ENCODE measurements at places on chromosomes 2 and 18.

GRCh38 chr2:45103351-45104345, 94.4 kb upstream of the SIX2 start:
- DNase-seq: no peak

DNA sequence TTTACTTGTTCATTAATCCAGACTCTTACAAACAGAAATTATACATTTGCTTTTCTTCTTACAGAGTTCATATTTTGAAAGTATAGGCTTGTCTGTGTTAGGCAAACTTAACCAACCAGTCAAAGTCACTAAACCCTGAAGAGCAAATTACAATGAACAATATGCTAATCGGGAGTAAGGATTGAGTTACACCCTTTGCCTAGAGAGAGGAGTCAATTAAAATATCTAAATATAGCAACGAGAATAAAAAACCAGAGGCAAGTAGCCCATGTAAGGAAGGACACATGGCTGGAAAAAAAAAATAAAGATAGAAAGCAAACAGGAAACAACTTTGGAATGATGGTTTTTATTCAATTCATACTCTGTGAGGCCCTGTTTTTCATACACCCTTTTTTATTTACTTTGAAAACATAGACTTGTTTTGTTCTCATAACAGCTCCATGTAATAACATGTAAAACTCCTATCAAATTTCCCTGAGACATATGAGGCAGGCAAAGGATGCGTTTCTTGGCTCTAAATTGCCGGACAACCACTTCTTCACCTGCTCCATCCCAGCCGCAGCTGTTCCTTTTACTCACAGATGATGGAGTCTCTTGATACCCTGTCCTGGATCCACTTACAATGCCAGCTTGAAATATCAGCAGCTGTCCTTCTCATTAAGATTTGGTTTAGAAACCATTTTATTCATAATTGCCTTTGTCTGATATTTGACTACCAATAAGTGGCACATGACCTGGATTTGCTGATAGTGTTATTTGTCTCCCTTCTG, 767.7 kb upstream of the GCFC2 start:
- peak; percentile 43 for DNase-seq

- DNase-seq: peak; percentile 39
These were observed 17.8 kb upstream of the TMEM131 start for GRCh38 chr2:98013407-98014042.

DNA sequence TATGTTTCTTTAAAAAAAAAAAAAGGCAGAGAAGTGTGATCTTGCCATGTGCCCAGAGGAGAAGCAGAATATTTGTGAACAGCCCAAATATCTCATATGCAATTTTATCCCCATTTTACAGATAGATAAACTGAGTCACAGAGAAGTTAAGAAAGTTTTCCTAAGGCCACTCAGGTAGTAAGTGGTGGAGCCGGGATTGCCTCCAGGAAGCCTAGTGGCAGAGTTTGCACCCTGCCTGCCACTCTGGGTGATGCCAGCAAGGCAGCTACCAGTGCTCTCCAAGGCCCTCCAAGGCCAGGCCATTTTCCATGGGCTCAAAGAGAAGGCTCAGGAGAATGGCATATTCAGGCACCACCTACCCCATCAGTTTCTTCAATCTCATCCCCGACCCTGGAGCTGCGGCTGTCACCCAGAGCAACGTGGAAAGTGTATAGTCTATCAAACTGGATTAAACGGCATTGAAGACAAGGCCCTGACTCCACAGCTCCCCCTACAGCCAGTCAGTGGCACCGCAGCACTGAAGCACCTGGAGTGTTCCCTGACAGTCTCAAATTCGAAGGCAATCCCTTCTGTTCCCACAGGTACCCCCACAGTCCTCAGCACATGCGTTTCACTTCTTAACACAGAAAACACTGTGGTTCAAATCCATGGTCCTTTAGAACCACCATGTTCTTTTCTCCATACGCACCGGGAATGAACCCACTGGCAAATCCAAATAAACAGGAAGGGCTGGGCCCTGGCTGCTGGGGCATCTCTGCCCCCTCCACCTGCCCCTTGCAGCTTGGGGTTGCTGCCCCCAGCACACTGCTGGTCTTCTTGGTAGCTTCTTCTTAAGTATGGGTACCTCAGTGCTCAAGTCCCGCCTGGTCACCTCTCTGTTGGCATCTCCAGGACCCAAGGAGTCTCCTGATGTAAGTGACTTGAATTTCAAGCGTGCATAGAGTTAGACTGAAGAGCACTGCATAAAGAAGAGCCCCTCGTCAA, 175.3 kb downstream of the INHBB start:
- DNase-seq: no peak

GRCh38 chr2:203718087-203718486, 11.6 kb downstream of the CD28 start:
- DNase-seq: no peak

GRCh38 chr18:13448335-13448795, 229.8 kb downstream of the LDLRAD4 start:
- DNase-seq: no peak

DNA sequence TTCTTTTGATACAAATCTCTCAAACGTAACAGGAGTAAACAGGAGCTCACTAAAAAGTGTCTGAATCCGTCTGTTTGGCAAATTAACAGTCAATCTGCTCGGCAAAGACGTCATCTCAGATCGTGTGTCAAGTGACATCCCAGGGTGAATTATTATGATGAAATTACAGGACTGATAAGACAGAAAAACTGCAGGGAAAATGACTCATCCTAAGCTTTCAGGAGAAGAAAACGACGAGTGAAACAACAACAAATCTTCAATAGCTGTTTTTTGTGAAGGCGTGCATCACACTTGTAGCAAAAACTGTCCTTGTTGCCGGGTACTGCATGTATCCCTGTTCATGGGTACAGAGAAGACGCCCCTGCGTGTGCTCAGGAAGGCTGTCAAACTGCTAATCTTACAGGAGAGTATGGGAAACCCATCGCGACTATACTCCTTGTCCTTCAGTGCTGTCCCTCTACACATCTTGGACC, 24.9 kb downstream of the EPB41L3 start:
- no peak for DNase-seq

DNA sequence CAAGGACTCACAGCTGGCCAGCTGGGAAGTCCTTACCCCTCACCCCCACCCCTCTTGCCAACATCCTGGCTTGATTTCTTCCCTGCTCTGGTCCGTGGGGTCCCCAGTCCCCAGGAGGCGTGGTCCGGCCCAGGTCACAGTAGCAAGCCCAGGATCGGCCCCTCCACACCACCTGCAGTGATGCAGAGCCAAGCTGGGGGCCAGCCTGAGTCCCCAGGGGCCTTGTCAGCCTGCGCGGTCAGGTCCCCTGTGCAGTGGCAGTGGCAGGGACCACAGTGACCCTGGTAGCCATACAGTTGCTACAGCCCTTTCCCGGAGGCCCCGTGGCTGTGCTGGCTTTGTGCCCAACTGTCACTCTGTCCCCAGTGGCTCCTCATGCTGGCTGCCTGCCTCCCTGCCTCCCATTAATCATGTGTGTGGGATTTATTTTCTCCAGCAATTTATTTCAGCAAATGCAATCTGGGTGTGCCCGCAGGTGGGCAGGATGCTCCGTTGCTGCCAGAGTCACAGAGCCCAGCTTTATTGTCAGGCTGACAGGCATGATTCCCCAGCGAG, 8.8 kb upstream of the PRSS56 start:
- DNase-seq: no peak

DNA sequence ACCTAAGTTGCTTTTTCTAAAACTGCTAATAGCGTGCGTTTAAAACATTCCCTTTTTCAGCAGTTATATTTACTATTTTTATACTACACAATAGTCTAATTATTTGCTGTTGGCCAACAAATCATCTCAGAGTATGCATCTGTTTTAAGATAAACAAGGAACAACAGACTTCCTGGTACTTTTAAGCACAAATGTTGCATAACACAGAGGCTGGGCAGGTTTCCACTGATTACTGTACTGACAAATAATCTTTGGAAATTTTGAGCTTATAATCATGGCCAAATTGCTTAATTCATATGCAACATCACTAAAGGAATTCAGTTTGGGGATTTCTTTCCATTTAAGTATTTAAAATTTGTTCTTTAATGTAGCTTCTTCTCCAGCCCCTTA, 737.4 kb upstream of the SALL3 start:
- no peak for DNase-seq

- no peak for DNase-seq
These were observed 30.8 kb downstream of the TBC1D8 start for GRCh38 chr2:101120124-101120996.

DNA sequence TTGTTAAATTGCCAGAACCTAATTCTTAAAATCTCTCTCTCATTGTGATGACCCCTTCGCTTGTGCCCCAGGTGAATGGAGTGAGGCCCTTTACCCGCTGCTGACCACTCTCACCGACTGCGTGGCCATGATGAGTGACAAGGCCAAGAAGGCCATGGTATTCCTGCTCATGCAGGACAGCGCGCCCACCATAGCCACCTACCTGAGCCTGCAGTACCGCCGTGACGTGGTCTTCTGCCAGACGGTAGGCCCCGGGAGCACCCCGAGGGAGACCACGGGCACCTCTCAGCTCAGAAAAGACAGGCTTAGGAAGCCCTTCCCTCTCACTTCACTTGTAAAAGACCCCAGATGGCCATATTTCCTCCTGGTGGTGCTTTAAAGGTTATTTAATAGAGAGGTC, 44.9 kb downstream of the COA5 start:
- no peak for DNase-seq

- DNase-seq: no peak
These were observed 35.6 kb upstream of the UBE2F start for GRCh38 chr2:237931205-237931721.

DNA sequence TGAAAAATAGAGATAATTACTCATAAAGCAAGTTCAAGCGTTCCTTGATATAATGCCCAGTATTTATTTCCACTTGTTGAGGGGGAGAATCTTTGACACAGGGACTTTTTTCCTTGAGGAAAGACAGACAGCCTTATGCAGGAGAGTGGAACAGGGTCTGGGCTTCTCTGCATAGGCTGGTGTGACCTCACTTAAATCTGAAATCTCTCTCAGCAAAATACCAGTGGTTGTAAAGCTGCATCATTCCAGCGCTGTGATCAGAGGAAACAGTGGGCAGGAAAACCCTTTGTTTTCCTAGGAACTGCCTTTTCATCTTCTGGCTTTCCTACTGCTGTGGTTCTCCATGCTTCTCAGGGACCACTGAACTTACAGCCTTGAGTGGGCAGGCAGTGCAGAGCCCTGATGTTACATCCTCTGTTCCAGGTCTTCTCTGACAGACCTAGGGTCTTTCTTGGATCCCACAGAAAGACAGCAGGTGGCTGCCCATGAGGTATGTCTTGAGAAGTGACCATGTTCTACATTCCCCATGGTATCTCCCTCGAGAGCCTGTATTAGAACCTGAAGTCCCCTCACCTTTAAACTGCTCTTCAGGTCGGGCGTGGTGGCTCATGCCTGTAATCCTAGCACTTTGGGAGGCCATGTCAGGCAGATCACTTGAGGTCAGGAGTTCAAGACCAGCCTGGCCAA, 17.6 kb upstream of the MAP4K4 start:
- no peak for DNase-seq

DNA sequence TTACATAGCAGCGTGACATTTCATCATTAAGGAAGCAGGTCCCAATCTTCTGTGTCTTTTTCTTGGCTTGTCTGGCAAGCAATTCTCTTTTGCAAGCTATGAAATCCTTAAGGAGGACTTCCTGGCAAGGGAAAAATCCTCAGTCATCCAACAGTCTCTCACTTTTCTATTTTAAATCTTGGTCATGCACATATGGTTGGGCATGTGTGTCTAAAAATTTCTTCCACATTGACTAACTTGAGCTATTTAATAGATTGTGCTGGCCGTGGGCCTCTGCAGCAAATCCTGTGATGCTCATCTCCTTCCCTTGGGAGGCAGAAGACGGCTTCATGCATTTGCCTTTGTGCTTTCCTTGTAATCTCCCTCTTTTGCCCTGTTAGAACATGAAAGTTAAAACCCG, 634.3 kb upstream of the FANCL start:
- DNase-seq: peak; percentile 34

DNA sequence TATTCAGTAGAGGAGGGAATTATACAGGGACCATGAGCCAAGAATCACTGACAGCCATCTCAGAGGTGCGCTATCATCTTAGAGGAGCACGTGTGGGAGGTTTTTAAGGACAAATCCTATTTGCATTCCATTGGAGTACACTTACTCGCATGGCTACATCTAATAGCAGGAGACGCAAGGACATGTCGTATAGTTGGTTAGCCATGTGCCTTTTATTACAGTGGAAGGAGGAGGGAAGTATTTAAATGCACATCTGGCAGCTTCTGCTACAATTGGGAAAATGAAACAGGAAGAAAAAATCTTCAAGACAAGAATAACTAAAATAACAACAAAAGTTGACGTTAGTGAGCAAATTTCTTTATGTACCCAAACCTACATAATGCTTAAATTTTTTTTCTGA, 86.5 kb upstream of the UGP2 start:
- DNase-seq: no peak

- no peak for DNase-seq
These were observed 14.9 kb upstream of the KCNS3 start for GRCh38 chr2:17863539-17863938.

DNA sequence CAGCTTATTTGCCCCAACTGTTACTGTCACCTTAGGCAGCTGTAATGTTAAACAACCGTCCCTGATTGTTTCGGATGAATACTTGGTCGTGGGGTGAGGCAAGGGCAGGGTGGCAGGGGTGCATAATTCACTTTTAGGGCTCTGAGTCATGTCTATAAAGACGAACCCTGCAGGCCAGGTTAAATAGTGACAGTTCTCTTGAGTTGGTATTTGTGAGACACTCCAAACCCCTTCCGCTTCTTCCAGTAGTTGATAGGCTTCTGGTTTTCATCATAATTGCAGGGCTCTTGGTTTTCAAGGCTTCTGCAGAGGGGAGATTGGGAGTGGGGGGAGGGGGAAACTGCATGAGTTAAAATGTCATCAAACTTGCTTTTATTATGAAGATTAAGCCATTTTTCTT, 97.2 kb upstream of the TSPYL6 start:
- no peak for DNase-seq

DNA sequence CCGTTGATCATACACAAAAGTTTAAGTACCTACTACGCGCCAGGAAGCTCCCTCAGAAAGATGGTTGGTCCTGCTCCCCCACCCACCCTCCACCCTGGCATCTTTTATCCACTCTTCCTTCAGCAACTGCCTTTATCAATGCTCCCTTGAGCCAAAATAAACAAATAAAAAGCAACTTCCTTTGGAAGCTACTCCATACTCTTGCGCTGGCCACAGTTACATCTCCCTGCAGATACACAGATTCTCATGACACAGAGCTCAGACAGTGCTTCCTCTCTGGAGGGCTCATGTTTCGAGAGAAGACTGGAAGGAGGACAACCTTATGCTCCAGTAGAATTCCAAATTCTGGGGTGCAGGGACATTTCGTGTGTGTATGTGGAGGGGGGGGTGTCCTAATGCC, 3.8 kb upstream of the STEAP3 start:
- no peak for DNase-seq

GRCh38 chr2:152620985-152621384, 96.3 kb downstream of the PRPF40A start:
- no peak for DNase-seq

DNA sequence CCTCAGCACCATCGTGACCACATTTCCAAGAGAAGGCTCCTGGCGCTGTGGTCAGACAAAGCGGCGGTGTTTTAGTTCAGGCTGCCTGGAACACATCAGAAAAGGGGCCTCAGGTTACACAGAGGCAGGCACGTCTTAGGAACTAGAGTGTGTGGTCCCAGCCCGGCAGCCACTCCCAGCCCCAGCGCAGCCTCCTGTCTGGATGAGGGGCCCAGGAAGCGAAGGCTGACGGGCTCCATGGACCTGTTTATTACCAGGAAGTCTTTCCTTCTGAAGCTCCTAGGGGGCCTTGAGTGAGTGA, 10.0 kb upstream of the GPR55 start:
- DNase-seq: no peak

- DNase-seq: no peak
These were observed 582 bp upstream of the ZAP70 start for GRCh38 chr2:97712693-97713295.

GRCh38 chr2:57937456-57937855, 109.2 kb upstream of the VRK2 start:
- DNase-seq: no peak
